ENCODE measurements at places on chromosomes 5 and 9.

DNA sequence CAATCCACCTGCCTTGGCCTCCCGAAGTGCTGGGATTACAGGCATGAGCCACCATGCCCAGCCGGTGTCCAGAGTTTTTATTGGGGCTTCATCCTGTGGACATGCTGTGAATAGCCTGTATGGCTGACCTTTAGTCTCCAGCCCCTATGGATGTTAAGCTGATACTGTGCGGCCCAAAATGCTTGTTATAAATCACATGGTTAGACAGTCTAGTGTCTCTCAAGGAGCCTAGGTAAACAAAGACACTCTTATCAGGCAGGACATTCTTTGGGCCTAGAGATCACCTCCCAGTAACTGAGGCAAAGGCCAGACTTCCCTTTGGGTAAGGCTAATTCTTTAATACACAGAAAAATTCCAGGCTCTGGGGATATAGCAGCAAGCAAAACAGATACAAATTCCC is 22.0 kb upstream of the SLC46A2 start:
- DNase-seq: no peak

DNA sequence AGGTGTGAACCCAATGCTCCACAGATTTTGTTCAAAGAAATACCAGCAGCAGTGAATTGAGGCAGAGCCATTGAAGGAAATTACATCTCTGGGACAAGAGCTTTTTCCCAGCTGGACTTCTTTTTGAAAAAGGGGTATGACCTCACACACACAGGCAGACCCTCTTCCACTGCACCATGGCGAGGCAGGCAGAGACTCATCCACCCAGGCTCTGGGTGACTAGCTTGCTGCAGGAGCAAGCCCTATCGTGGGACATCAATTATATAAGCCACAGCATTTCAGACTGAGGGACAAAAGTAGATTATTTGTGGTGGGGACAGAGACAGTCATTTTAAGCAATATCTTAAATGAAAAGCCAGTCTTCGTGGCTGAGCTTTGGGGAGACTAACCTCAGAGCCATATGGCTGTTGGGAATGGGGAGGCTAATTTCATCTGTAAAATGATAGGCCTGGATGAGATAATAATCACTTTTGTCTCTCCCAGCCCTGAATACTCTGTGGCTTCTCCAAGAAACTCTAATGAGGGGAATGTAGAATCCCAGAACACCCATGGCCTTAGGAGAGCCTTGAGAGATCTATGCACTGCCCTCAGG is 113.1 kb upstream of the TNC start:
- DNase-seq: no peak

- no peak for DNase-seq
Observed at GRCh38 chr9:6219040-6219439, 3.4 kb downstream of the IL33 start.

DNA sequence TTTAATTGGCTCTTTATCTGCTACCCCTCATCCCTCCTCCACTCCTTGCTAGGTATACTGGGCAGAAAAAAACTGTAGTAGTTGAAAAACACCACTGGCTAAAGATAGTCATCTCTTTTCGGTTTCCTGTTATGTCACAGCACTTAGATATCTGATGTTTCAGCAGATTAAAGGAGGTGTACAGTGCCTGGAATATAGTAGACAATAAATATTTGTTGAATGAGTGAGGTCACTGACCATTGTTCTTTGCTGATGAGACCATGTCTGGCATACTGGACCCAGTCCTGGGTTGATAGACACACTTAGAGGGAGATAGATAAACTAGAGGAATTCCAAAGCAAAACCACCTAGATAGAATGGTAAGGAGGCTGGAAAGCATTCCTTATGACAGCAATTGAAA is 3.2 kb downstream of the GRPEL2 start:
- no peak for DNase-seq

DNA sequence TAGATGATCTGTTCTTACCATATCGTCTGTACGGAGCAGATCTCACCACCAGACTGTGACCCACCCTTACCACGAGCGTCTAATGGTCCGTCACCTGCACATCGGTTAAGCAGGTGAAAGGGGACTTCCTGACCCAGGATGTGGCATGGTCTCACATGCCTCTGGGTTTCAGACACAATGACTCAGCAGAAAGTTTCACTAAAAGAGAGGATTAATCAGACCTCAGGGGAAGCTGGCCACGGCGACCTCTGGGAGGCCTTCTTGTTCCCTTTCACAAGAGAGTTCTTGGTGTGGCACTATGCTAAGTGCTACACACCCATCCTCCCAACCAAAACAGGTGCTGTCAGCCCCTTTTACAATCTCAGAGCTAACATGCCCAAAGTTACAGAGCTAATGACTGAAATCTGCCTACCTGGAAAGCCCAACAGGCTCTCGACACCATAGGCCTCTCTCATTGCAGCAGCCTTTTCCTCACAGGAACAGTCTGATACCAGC is 41.6 kb downstream of the ADAMTS12 start:
- peak; percentile 90 for DNase-seq

GRCh38 chr5:159149085-159149484 is 49.4 kb upstream of the EBF1 start:
- DNase-seq: no peak

DNA sequence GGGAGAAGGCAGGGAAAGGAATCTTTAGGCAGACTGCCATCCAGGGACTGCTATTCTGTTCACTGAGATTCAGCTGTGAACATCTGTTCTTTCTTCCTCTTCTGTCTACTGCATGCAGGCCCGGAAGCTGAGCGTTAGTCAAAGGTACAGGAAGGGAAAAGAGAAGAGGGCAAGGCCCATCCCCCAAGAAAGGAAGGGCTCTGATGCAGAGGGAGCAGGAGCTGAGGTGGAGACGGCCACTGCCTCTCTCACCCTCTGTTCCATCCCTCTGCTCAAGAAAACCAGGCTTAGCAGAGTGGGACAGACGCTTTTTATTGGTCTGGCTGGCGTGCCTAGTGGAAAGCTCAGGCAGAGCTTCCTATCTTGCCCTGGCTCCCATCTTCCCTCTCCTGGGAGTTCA is 57.6 kb downstream of the PFDN1 start:
- no peak for DNase-seq

DNA sequence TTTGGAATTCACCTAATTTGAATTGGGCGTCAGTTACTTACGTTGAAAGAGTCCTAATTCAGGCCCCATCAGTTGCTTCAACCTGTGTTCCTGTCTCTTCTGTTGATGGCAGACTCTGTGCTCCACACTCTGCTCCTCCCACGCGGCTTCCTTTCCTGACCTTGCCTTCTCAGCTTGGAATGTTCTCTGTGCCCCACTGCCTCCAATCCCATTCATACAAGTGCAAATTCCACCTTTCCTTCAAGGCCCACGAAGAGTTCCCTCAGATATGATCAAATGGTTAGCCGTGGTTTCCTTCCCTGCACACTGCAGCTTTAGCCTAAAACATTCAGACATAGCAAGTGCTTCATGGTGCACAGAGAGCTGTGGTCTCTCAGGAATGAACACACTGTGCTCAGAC is 65.7 kb downstream of the SREK1 start:
- DNase-seq: no peak

All from A172 (cell line).